ENCODE measurements at places on chromosomes 3 and 15. TPM values are rescaled to one million over a fixed set of nuclear protein-coding genes. Genes with fewer than 3 reads are reported as not detected.

GRCh38 chr3:89276116-89276515, 168.7 kb downstream of the EPHA3 start:
- H3K4me1 ChIP-seq: no peaks in the 10 kb centered on the region
- H3K4me3 ChIP-seq: no peak overlapping the region
- no peak overlapping the region for H3K27ac ChIP-seq
- no peaks in the 10 kb centered on the region for H3K36me3 ChIP-seq

DNA sequence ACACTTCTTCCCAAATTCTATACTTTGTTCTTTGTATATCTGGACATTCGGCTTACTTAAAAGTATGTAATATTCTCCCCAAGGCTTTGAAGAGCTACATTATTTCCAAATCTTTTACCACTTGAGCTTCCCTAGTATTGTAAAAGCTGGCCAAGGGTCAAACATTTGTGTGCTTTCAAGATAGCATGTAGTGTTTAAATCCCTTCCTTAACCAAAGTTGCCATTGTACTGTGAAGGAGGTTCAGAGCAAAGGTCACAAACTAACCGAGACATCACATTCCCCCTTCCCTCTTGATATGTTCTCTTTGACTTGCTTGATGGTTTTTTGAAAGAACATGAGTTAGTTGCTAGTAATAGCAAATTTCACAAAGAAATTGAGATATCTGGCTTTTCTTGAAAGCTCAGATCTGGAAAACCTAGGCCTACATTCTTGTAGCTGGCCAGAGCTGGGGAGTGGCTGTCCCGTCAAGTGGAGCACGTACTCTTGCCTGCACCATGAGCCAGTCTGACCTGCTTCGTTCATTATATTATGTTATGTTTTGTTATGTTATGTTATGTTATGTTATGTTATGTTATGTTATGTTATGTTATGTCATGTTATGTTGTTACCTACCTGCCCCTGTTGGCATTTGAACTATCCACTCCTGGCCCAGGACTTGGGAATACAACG, 60.2 kb downstream of the FILIP1L start:
- H3K36me3 ChIP-seq: no peaks in the 10 kb centered on the region
- no peak for DNase-seq
- H3K27ac ChIP-seq: no peak overlapping the region
- H3K4me1 ChIP-seq: no peaks in the 10 kb centered on the region
- H3K4me3 ChIP-seq: no peak overlapping the region

Gene MRAS
- 0.28 TPM for total RNA-seq

GRCh38 chr3:151926956-151927355, 53.5 kb downstream of the SUCNR1 start:
- H3K36me3 ChIP-seq: no peaks in the 10 kb centered on the region
- H3K27me3 ChIP-seq: no peaks in the 10 kb centered on the region
- DNase-seq: no peak
- H3K4me3 ChIP-seq: no peak overlapping the region

DNA sequence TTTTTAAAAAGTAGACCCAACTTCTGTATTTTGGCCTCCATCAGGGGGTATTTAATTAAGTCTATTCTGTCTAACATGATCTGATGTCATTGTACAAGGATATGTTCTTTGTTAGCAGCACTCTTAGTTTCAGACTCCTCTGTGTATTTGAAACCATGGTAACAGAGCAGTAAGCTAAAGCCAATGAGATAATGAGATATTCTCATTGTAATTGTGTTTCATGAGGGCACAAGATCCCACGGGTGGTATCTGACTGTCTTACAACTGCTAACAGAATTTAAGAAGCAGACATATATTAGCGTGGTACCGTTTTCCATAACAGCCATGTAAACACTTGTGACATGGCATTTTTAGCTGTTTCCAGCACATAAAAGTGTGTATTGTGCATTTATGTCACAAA, 251.2 kb upstream of the VEPH1 start:
- no peaks in the 10 kb centered on the region for H3K27me3 ChIP-seq
- H3K27ac ChIP-seq: no peak overlapping the region
- DNase-seq: no peak
- H3K36me3 ChIP-seq: no peaks in the 10 kb centered on the region

- DNase-seq: no peak
- H3K4me1 ChIP-seq: no peaks in the 10 kb centered on the region
- H3K36me3 ChIP-seq: no peaks in the 10 kb centered on the region
- H3K27ac ChIP-seq: no peak overlapping the region
- H3K4me3 ChIP-seq: no peak overlapping the region
- no peaks in the 10 kb centered on the region for H3K27me3 ChIP-seq
These were observed 71.5 kb upstream of the FILIP1L start for GRCh38 chr3:100185847-100186246.

All from CD8-positive, alpha-beta memory T cell (primary cell).